Cerebellar nuclear complex (tissue), 1 donor: ENCODE measurements at places on chromosomes 4 and X.

DNA sequence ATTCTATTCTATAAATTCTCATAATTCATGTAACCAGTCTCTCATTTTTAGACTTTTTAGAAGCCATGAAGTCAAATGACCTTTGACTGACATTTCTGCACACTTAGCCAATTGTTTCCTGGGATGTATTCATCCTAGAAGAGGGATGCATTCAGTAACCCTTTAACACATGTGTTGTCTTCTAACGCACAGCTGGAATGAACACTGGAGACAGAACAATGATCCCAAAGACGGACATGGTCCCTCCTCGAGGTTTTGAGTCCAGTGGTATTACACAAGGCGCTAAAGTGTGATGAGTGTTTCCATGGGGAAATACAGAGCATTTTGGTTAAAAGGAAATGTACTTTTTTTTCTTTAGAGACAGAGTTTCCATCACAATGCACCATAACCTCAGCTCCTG is 39.8 kb upstream of the CLDN24 start:
- no peak for DNase-seq

GRCh38 chrX:2423282-2423681 is 77.5 kb downstream of the DHRSX start:
- DNase-seq: no peak

DNA sequence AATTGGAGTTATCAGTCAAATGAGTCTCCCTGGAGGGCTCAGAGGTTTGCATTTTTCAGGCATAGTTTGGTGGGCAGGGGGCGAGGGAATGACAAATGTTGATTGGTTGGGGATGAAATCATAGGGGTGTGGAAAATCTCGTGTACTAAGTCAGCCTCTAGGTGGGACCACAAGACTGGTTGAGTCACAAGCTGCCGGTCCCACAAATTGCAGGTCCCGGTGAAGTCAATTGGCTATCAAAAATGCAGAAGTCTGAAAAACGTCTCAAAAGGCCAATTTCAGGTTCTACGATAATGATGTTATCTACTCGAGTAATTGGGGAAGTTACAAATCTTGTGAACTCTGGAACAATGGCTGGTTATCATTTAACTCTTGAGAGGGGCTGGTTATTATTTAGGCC is 98.8 kb upstream of the DHX15 start:
- DNase-seq: no peak

GRCh38 chr4:151152028-151152427 is 52.6 kb downstream of the RPS3A start:
- DNase-seq: no peak

GRCh38 chr4:112119353-112119783 is 25.9 kb upstream of the FAM241A start:
- no peak for DNase-seq

DNA sequence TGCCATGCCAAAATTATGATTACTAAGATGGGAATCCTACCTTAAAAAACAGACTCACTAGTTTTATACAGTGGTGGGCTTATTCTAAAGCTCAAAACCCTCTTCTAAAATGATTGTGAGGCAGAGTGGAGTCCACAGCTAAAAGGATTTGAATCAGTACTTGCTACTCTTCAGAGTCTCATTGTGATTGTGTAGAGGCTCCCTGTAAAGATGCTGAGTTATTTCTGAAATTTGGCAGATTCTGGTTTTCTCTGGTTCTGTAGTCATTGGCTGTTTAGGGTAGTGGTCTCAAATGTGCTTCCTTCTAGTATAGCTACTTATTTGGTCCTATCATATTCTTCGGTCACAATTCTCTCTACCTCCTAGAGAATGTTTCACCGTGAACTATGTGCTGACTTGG is 104.1 kb downstream of the FBXW7 start:
- no peak for DNase-seq

- no peak for DNase-seq
Observed at GRCh38 chr4:107442538-107443111, 277.4 kb downstream of the PAPSS1 start.

DNA sequence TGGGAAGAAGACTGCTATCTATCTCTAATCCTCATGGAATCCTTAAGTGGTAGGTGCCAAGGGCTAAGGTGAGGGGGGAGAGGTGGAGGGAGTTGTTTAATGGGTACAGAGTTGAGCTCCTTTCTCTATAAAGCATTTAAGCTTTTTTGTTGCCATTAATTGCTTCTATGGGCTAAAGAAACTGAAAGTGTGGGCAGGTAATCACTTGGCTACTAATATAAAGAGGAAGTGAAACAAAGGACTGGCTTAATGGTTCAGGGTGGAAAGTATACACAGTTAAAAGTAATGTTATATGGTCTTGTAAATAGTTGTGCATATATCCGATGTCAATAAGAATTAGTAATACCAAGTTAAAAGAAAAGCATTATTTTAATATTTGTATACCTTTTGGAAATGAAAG is 83.9 kb downstream of the POLA1 start:
- DNase-seq: no peak

GRCh38 chr4:17273047-17273446 is 238.8 kb downstream of the QDPR start:
- DNase-seq: no peak

DNA sequence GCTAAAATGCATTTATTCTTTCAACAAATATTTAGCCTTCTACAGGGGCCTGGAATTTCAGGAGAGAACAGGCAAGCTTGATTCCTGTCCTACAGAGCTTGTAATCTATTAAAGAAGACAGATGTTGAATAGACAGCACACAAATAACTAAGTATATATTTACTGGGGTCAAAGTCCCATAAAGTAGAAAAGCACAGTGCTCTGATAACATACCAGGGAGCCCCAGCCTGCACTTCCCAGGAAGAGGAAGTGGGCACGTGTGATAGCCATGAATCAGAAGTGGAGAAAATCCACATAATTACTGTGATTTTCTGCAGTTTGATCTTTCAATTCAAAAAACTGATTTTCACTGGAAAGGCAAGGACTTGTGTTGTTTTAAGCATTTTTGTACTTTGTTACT is 129.1 kb downstream of the EGF start:
- DNase-seq: no peak

DNA sequence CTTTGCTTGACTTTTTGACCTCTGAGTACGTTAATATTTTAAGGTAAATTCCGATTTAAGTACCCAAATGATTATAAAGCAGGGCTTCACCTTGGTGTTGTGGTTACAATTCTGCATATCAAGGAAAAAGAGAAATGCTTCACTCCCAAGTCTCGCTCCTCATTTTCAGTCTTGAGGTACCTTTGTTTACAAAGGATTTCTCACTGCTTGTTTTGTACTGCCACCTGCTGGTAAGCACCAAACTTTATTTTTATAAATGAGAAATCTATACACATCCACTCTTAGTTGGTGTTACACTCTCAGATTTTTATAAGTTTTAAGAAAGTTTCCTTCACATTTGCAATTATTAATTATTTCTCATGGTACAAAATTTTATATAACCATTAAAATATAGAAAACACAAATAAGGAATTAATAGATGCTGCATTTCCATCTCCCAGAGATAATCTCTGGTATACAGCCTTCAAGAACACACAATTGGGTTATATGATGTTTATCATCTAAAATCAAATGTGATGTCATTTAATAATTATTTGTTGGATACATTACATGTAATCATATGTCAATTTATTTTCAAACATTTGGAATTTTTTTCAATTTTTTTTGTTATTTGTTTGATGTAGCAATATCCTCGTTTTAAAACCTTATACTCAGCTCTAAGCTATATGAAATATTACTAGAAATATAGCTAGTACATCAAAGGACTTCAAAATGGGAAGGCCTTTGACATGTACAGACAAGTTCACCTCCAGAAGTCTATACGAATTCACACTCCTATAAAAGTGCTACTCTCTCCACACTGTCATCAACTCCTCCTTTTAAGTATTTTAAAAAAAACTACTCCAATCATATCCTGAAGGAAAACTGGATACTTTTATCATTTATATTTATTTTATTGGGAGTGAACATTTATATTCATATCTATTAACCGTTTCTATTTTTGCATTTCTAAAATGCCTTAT is 179.9 kb downstream of the KCNIP4 start:
- DNase-seq: no peak

DNA sequence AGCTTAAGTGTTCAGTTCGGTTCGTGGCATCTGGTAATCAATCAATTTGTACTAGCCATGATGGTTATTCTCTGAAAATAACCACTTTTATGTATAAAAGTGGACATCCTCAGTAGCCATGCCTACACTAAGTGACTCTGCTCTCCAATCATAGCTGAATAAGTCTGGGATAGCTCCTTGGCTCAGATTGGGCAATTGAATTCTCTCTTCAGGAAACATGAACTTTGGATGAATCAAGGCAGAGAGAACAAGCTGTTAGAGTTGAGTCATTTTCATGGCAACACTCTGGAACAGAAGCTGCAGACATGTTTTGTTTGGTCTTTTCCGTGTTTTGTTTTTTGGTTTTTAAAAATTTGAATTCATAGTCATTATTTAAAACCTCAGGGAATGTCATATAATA is 66.8 kb upstream of the TMEM164 start:
- no peak for DNase-seq

- no peak for DNase-seq
Observed at GRCh38 chr4:72665171-72665968, 96.3 kb upstream of the ADAMTS3 start.

GRCh38 chr4:24054910-24055309 is 165.1 kb upstream of the PPARGC1A start:
- DNase-seq: no peak

DNA sequence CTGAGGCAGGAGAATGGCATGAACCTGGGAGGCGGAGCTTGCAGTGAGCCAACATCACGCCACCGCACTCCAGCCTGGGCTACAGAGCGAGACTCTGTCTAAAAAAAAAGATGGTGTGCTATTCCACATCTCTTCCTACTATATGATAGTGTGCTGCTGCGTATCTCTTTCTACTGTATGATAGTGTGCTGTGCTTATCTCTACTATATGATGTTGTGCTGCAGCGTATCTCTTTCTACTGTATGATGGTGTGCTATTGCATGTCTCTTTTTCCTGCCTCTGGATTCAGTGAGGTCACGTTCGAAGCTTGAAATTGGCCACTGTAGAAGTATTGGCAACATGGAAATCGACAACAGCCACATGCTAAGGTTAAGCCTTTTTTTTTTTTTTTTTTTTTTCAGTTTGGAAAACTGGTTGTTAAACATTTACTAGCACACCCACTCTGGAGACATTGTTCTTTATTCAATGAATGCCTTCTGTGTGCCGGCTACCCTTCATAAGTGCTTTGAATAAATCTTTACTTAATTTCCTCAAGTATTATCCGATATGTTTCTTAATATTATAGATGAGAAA is 31.0 kb downstream of the ARFIP1 start:
- no peak for DNase-seq

- DNase-seq: no peak
Observed at GRCh38 chrX:13721819-13722519, 12.5 kb downstream of the TRAPPC2 start.

- DNase-seq: no peak
Observed at GRCh38 chr4:95255396-95256107, 293.2 kb downstream of the UNC5C start.

GRCh38 chr4:83129264-83129663 is 14.7 kb upstream of the PLAC8 start:
- no peak for DNase-seq

DNA sequence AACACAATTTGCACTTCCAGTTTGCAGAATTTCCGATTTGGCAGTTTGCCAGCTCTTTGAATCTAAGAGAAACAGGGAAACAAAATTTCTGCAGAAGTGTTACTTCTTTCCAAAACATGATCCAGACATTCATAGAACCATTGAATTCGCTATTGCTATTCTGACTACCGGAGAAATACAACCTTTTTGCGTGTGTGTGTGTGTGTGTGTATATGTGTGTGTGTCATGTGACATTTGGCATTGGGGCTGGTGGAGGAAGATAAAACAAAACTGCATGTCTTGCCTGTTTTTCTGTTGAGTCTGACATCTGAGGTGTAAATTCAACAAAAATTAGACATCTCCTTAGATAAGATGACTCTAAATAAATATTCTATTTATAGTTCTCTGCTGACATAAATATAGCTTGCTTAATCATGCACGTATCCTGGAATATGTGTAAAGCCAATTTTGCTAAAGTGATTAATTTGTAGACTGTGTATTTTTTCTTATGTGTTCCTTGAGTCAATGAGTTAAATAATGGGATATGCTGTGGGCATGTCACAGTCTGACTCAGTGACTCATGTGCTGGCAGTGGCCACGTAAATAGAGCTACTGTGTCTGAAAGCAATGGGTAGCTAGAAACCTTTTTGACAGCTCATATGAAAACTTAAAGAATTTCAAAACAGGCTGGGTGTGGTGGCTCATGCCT is 98.9 kb downstream of the HPGD start:
- DNase-seq: no peak
